Stimulated activated CD4-positive, alpha-beta T cell treated with anti-CD3 and anti-CD28 coated beads, TNF-alpha, amount 100 ng/mL, for 48 hours (primary cell): ENCODE measurements at places on chromosomes 6 and 20.

DNA sequence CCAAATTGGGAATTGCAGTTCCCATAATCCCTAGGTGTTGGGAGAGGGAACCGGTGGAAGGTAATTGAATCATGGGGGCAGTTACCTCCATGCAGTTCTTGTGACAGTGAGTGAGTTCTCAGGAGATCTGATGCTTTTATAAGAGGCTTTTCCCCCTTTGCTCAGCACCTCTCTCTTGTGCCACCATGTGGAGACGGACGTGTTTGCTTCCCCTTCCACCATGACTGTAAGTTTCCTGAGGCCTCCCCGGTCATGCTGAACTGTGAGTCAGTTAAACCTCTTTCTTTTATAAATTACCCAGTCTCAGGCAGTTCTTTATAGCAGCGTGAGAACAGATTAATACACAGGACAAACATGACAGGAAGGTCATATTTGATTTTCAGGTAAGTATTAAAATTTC lies 25.3 kb upstream of the HECA start:
- no peak for DNase-seq

- no peak for DNase-seq
These were observed 6.4 kb upstream of the EXOC2 start for GRCh38 chr6:699319-699718.

- no peak for DNase-seq
These were observed 11.3 kb downstream of the GRIK2 start for GRCh38 chr6:101404775-101405174.

DNA sequence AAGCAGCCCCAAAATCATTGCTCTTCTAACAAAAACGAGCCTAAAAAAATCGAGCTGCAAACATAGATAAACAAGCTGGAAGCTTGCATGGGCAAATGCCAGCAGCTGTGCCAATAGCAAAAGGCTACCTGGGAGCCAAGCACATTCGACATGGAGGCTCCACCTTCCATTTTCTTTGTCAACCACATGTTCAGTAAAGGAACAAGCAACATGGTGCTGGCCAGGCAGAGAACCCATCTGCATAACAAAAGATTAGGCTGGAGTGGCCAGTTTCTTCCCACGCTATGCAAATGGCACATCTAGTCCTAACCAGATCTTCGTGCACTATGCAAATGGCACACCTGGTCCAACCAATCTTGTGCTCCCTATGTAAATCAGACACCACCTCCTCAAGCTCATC lies 110.5 kb downstream of the KIF16B start:
- no peak for DNase-seq

- peak; percentile 17 for DNase-seq
These were observed 39.4 kb upstream of the KCNK16 start for GRCh38 chr6:39361657-39362486.

- DNase-seq, result no peak
These were observed 13.0 kb upstream of the ITCH start for GRCh38 chr20:34350095-34350494.

DNA sequence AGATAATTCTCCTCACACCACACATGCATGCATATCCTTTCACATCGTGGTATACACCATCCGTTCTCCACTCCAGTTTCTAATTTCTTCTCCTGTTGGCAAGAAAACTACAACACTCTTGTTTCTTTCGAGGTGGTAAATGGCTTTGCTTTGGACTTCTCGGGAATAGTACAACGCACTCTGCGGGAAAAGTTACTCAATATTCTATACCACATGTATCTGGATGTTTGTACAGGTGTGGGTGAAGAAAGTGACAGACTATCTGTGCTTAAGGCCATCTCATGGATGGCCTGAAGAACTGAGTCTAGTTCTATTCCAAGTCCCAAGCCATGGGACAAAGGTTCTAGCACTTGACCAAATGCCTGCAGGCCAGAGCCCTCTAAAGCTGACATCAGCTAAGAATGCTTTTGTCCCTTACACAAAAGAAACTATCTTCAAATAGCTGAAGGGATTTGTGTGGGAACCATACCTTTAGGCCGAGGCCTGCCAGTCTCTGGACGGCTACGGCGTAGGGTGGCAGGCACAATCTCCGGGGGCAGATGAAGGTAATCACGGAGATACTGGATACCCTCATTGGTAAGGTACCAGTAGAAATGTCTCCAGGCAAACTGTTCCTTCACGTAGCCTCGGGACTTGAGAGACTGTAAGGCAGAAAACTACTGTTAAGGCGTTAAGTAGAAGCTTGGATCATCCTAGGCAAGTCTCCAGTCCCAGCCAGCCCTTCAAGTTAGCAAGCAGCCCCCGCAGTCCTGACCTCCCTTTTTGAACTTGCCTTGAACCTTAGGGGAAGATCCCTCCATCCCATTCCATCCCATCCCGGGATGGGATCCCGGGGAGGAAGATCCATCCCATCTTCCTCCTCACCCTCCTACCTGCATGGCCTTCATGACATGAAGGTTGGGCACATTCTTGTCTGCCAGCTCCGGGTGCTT lies 1.4 kb downstream of the RPS10 start:
- DNase-seq, result no peak

DNA sequence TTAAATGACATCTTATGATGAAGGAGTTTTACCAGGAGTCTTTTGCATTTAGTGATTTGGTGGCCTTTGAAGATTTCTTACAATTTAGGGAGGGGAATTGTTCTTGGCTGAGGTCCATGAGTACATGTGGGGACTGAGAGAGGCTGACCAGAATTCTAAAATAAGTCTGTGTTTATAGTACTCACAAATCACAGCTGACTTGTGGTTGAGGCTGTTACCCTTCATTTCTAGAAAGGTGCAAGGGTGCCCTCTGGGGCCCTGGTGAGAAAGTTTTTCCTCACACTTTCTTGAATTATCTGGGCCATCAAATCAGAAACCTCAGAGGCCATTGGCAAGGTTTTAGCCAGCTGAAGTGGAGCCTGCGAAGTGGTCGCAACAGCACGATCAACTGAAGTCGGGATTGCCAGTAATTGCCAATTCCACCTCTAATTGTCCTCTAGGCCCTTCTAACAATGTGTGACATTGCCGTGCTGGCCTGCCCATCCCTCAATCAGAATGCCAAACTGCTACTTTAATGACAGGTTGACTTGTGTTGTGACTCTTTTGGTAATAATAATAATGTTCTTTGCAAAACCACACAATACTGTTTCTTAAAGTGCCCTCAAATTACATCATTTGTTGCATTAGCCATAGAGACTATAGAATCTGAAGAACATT lies 221.6 kb downstream of the OGFRL1 start:
- no peak for DNase-seq

GRCh38 chr6:25173951-25174474 lies 105.2 kb upstream of the CARMIL1 start:
- DNase-seq, result no peak

- no peak for DNase-seq
These were observed 2.8 kb upstream of the NUP153 start for GRCh38 chr6:17709476-17709875.

- no peak for DNase-seq
These were observed 17.6 kb downstream of the NANP start for GRCh38 chr20:25606094-25606695.

GRCh38 chr20:50541606-50542041 lies 31.4 kb downstream of the PTPN1 start:
- no peak for DNase-seq
